ENCODE measurements at places on chromosomes 7 and 10.

GRCh38 chr7:76089865-76090475 is 42.1 kb downstream of the MDH2 start:
- no peak for DNase-seq

GRCh38 chr7:130208516-130208915 is 856 bp downstream of the SSMEM1 start:
- no peak for DNase-seq

DNA sequence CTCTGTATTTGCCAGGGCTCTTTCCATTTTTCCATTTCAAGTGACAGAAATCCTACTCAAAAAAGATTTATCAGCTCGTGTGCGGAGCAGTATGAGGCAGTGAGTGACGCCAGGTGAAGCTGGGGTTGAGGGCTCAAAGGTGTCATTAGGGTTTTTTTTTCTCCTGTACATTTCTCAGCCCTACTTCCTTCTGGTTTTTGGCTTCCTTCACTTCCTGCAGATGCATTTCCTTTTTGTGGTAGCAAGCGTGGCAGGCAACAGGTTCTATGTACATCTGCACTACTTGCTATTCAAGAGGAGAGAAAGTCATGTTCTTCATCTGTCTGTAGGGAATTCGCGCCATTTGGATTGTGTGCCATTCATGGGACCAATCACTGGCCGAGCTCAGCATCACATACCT is 52.8 kb upstream of the AOAH start:
- DNase-seq = no peak

DNA sequence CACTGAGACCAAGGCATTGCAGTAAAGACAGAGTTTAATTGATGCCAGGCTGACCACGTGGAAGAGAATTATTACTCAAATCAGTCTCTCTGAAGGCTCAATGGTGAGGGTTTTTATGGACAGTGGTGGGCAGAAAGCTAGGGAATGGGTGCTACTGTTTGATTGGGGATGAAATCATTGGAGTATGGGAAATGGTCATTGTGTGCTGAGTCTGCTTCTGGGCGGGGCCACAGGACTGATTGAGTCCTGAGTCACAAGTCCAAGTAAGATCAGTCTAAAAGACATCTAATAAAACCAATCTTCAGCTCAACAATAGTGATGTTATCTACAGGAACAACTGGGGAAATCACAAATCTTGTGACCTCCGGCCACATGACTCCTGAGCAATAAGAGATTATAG is 868.4 kb downstream of the SORCS3 start:
- DNase-seq = no peak

GRCh38 chr7:103799298-103799697 is 190.2 kb downstream of the RELN start:
- DNase-seq = no peak
